Keratinocyte (primary cell): ENCODE measurements at places on chromosomes 16 and 17. TPM values are rescaled to one million over a fixed set of nuclear protein-coding genes. Genes with fewer than 3 reads are reported as not detected.

DNA sequence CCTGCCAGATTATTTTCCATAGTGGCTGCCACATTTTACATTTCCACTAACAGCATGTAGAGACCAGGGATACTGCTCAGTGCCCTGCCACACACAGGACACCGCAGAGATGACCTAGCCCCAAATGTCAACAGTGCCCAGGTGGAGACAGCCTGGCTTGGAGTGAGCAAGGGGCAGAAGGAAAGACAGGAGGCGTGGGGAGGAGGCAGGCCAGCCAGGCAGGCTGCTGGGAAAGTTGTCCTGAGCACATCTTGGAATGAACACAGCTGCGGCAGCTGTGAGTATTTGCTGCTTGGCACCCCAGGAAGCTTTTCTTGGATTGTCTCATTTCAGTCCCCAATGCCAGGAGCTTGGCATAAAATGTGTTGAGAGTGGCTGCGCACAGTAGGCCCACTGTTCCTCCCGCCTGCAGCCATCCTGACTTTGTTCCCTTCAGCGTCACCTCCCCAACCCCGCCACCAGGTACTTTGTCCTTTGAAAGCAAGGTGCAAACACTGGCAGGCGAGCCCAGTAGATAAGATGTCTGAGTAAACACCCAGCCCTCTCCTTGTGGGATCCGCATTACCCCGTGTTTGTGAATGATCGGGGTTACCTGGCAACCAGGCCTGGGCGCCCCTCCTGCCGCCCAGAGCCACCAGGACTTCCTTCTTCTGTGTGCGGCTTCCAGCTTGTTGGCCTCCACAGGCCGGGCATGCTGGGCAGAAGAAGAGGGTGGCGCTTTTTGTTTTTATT lies 114.0 kb downstream of the CMIP start:
- DNase-seq = no peak

The CIITA gene
- 0.02 to 0.12 TPM (median 0.05 TPM) in 3 replicates for polyA plus RNA-seq

DNA sequence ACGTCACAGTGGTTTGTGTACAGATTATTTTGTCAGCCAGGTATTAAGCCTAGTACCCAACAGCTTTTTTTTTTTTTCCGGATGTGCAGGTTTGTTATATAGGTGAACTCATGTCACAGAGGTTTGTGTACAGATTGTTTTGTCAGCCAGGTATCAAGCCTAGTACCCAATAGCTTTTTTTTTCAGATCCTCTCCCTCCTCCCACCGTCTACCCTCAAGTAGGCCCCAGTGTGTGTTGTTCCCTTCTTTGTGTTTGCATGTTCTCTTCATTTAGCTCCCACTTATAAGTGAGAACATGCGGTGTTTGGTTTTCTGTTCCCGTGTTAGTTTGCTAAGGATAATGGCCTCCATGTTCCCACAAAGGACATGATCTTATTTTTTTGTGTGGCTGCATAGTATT lies 19.9 kb downstream of the RPTOR start:
- DNase-seq = no peak

- DNase-seq = no peak
Measured at GRCh38 chr17:59851439-59852375, 41.0 kb downstream of the TUBD1 start.

DNA sequence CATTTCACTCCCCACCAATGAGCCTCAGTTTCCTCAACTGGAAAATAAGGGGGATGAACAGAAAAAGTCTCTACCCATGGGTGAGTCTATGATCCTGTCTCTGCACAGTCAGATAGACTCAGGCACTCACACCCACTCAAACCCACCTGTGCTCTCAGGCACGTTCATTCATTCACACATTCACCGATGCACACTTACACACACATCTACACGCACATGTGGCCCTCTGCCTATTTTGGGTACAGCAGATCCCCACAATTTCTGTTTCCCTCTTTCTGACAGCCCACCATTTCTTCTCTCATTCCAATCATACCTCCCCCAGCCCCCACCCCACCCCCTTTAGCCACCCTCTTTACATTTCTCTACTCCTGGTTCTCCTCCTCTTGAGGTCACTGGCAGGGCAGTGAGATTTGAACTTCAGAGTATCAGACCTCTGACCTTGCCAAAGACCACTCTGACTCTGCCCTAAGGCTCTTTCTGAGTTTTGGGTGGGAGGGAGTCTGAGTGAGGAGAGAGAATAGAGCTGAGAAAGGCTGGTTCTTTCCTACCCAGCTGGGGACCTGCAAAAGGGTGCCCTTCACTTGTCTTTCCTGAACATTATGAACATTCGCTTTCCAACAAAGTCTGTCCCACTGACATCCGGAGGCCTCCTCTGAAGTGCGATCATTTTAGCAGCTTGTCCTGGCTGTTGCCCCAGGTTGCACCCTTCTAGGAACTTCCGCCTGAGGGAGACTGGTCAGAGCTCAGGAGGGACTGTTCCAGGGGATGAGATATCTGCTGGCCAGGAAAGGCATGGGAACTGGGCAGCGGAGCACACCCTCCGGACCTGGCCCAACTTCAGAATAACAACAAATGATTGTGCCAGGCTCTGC lies 10.1 kb upstream of the COL1A1 start:
- DNase-seq = no peak

The BCL6B gene
- polyA plus RNA-seq = not detected in 3 replicates

The PMFBP1 gene
- 0.27 to 0.92 TPM (median 0.30 TPM) in 3 replicates for polyA plus RNA-seq

DNA sequence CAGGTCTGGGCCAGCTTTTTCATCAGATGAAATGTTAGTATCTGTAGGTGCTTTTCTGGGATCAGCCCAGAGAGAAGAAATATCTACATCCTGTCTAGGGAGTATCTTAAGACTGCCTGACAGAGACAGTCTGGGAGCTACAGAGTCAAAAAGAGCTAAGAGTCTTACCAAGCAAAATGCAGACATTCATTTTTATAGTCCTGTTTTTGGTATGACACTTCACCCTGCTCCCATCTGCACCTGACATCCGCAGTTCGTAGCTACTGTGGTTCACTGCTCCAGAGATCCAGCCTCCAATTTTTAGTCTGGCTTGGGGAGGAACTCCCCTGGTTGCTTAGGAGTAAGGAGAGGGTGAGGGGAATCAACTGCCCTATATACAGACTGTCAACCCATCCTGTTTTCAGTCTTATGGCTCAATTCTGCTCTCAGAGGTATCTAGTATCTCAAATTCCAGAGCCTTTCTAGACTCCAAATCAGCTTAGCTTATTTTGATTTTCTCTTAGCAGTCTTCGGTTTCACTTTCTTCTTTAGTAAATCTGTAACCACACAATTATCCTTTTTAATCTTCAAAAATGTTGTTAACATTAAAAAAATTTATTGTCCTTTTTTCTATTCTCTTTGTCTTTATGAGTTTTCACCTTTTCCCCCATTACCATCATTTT lies 97.8 kb downstream of the TMEM100 start:
- DNase-seq = no peak

The RSL1D1 gene
- polyA plus RNA-seq = 84.2 to 185 TPM (median 172 TPM) in 3 replicates

The C17orf50 gene
- polyA plus RNA-seq = not detected in 3 replicates

DNA sequence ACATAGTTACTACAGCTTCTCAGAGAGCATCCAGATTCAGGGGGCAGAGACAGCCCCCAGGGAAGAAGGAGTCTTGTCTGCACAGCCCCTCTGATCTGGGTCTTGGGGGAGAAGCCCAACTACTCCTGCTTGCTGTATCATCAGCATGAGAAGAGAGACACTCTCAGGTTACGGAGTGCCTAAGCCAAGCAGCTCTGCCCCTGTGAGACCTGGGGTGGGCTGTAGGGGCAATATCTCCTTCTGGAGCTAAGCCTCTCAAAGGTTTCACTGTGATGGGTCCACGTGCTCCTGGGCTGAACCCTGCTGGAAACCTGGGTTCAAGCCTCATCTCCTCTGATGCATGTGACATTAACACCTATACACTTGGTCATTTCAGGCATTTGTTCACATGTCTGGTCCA lies 123.2 kb downstream of the CPPED1 start:
- DNase-seq = no peak

GRCh38 chr16:23509782-23510163 lies 521 bp downstream of the GGA2 start:
- no peak for DNase-seq

GRCh38 chr17:50359998-50360461 lies 13.0 kb downstream of the MRPL27 start:
- no peak for DNase-seq

GRCh38 chr17:17028059-17028877 lies 14.0 kb upstream of the MPRIP start:
- peak; percentile 92 for DNase-seq

- no peak for DNase-seq
Measured at GRCh38 chr16:65306300-65306699, 184.4 kb upstream of the CDH11 start.

- DNase-seq = no peak
Measured at GRCh38 chr16:72657791-72658190, 390.1 kb downstream of the ZFHX3 start.

The ZP2 gene
- polyA plus RNA-seq = not detected in 3 replicates

The TMEM204 gene
- polyA plus RNA-seq = 0.86 to 1.3 TPM (median 1.0 TPM) in 3 replicates

GRCh38 chr17:79473111-79473875 lies 137.6 kb downstream of the RBFOX3 start:
- DNase-seq = no peak

DNA sequence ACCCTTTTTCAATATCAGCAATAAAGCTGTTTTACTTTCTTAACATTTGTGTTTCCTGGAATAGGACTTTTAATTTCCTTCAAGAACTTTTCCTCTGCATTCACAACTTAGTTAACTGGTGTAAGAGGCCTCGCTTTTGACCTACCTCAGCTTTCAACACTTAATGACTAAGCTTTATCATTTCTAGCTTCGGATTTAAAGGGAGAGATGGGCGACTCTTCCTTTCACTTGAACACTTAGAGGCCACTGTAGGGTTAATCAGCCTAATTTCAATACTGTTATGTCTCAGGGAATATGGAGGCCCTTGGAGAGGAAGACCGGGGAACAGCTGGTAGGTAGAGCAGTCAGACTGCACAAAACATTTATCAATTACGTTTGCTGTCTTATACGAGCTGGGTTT lies 4.7 kb downstream of the SYNRG start:
- no peak for DNase-seq

DNA sequence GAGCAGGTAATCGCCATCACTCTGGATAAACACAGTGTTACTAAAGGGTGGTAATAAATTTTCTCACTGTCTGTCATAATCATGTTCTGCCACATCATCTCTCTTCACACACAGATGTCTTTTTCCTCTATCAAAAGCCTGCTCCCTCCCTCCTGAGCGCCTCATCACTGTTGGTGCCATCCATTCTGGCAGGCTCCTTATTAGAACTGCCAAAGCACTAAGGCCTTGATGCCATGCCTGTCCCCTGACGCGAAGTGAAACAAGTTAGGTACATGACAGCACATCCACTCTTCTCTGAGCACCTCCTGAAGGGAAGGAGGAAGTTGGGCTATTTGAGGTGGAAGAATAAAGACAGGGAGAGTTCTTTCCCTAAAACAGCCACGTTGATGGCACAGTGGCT lies 38.2 kb upstream of the AXIN2 start:
- DNase-seq = no peak

DNA sequence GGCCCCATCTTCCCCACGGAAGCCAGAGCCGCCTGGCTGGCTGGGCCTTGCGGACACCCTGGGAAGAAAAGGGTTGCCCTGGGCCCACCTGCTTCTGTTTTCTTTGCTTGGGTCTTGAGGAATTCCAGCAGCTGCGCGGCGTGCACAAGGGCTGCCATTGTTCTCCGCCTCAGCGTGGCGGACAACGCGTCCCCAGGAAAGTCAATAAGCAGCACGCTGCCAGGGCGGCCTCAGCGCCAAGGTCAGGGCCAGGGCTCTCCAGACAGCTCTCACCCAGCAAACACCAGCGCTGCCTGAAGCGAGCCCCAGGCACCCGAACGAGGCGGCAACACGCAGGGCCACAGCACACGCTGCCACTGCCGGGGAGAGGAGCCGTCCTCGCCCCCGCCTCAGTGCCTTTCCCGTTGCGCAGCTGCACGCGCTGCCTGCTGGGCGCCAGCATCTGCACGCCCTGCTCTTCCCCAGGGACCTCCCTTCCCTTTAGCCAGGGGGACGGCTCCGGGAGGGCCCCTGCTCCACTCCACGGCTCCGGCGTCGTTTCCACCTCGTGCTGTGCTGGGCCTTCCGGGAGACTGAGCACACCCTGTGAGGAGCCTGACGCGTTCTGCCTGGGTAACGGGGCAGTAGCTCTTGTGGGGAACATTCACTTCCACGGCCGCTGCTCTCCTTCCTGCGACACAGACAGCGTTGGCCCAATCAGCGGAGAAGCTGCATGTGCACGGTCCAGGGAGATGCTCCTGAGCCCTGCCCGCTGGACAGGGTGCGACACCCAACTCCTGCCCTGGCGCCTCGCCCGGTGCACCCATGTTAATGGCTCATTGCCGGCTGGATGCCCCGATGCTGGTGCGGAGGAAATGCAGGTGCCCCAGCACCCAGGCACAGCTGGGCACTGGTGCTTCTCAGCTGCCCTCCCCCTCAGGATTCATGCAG lies 57.8 kb downstream of the LMF1 start:
- no peak for DNase-seq

GRCh38 chr17:12631076-12631475 lies 34.6 kb upstream of the MYOCD start:
- no peak for DNase-seq
